ENCODE measurements at places on chromosomes 2 and 18.

DNA sequence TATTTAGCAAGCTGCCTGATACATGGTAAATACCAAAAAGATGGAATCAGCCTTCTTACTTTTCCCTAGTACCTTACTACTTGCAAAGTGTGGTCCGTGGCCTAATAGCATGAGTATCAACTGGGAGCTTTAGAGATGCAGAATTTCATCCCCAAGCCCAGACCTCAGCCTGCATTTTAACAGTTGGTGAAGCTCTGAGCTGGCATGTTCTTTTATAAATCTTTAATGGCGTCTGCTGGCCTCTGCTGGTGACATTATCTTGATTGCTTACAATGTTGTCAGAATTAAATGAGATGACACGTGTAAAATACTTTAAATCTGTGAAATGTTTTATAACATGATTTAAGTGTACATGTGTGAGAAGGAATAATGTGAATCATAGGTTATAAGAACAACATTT, 115.1 kb upstream of the NOSTRIN start:
- no peak overlapping the region for H3K27ac ChIP-seq
- H3K36me3 ChIP-seq: no peaks in the 10 kb centered on the region
- H3K27me3 ChIP-seq: no peaks in the 10 kb centered on the region
- no peak for DNase-seq

DNA sequence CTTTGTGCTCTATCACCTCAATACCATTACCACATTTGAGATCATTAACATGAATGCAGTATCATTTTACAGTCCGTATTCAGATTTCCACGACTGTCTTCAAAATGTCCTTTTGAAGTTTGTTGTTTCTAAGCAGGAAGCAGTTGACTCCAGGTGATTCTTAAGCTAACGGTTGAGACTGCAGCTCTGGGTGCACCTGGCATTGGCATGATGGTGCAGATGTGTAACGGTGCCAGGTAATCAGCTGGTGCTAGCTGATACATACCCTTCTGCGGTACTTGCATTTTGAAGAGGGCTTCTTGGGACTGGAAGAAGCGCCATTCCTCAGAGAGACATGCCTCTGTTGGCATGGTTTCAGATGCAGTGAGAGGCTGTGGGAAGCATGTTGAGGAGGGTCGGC, 19.5 kb downstream of the SIGLEC15 start:
- H3K4me3 ChIP-seq: no peak overlapping the region
- no peaks in the 10 kb centered on the region for H3K36me3 ChIP-seq
- H3K27ac ChIP-seq: no peak overlapping the region
- peaks cover 3% of the 10 kb centered on the region for H3K4me1 ChIP-seq

DNA sequence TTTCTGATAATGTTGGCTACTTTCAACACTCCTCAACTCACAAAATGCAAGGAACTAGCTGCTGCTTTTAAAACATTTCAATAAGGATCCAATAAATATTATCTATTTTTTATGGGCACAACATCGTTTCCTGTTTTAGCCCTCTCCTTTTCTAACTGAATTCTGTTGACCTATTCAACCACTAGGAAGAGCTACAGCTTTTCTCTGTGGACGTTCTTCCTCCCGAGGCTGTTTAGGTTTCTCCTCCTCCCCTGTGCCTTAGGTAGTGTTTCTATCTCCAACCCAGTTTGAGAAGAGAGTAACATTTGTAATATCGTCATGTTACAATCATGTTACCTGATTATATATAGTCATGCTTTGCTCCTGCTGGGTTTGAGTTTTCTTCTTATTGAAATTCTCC, 91.3 kb upstream of the ITGB6 start:
- H3K27me3 ChIP-seq: no peaks in the 10 kb centered on the region
- peaks cover 28% of the 10 kb centered on the region for H3K4me1 ChIP-seq
- peak overlapping the region; percentile 36 for H3K27ac ChIP-seq
- no peak overlapping the region for H3K4me3 ChIP-seq
- DNase-seq: no peak

DNA sequence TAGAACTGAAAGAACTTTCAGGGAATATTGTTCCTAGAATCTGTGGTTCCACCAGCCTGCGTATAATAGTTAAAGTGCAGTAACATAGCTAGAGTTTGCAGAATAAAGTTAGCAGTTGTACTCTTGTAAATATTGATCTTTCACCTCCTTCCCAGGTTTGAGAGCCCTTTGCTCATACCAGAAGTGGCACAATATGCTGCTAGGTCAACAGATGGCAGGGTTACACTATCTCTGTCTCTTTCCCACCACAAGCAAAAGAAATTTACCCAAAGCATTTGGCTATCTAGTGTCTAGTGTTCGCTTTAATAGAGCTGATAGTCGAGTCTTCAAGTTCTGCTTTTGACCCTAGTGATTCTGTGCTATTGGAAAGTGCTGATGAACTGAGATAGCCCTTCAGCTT, 119.0 kb upstream of the KLHL14 start:
- no peaks in the 10 kb centered on the region for H3K27me3 ChIP-seq
- no peak overlapping the region for H3K27ac ChIP-seq
- DNase-seq: no peak
- H3K4me3 ChIP-seq: no peak overlapping the region
- H3K4me1 ChIP-seq: no peaks in the 10 kb centered on the region

DNA sequence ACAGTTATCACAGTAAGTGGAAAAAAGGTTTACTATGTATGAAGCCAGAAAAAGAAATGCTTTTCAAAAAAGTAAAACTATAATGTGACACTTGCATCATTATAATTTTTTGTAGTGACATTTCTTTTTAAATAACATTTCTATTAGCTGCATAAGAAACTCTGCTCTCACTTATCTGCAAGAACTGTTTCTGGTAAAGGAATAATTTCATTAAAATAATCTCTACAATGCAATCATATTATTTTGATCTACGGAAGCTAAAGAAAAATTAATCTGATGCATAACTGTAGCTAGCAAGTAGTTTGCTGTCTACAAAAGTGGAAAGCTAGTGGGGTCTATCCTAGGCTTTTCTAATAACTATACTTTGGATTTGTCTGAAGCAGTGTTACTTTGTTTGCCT, 50.1 kb downstream of the PGAP1 start:
- H3K27ac ChIP-seq: no peak overlapping the region
- no peaks in the 10 kb centered on the region for H3K4me1 ChIP-seq
- DNase-seq: no peak
- peaks cover 58% of the 10 kb centered on the region for H3K36me3 ChIP-seq

GRCh38 chr2:22497789-22498188, 887.2 kb upstream of the KLHL29 start:
- H3K36me3 ChIP-seq: no peaks in the 10 kb centered on the region
- no peak overlapping the region for H3K4me3 ChIP-seq
- H3K4me1 ChIP-seq: no peaks in the 10 kb centered on the region

DNA sequence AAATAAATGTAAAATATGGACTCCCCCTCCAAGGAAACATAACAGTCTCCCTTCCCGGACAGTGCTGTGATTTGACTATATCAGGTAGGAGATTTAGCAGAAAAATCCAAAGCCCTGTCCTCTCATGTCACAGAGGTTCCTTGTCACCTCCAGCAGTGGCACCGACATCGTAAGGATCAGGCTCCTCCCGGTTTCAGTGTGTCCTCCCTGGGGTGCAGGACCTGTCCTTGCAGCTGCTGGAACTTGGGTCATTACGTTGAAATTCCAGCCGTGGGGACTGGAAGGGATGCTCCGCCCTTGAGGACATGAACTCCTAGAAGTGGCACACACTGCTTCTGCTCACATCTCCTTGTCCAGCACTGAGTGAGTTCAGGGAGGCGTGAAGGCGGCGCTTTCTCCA, 101.1 kb upstream of the ODC1 start:
- no peaks in the 10 kb centered on the region for H3K4me1 ChIP-seq
- no peaks in the 10 kb centered on the region for H3K36me3 ChIP-seq
- H3K27ac ChIP-seq: no peak overlapping the region
- H3K4me3 ChIP-seq: no peak overlapping the region
- no peaks in the 10 kb centered on the region for H3K27me3 ChIP-seq
- no peak for DNase-seq

DNA sequence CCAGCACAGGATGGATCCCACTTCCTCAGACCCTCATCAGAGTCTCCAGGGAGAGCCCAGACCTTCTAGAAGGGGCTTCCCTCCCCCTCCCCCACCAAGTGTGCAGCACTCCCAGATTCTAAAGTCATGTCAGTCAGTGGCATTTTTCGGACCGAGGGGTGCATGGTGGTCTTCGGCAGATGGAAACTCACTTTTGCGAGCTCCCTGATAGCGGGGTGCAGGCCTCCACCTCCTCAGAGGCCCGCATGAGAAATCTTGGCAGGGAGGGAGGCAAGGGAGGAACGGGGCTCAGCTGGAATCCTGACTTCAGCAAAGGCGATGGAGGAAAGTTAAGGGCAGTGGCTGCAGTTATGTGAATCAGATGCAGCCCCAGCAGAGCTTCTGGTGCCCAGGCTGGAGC, 58.2 kb downstream of the LONRF2 start:
- H3K27ac ChIP-seq: no peak overlapping the region
- H3K27me3 ChIP-seq: no peaks in the 10 kb centered on the region
- no peaks in the 10 kb centered on the region for H3K36me3 ChIP-seq

Data from RWPE2 (cell line).